Hematopoietic multipotent progenitor cell treated with erythropoietin and hydrocortisone succinate and interleukin-3 and kit ligand, for 17 days (in vitro differentiated cells): ENCODE measurements at places on chromosomes 3 and 15.

DNA sequence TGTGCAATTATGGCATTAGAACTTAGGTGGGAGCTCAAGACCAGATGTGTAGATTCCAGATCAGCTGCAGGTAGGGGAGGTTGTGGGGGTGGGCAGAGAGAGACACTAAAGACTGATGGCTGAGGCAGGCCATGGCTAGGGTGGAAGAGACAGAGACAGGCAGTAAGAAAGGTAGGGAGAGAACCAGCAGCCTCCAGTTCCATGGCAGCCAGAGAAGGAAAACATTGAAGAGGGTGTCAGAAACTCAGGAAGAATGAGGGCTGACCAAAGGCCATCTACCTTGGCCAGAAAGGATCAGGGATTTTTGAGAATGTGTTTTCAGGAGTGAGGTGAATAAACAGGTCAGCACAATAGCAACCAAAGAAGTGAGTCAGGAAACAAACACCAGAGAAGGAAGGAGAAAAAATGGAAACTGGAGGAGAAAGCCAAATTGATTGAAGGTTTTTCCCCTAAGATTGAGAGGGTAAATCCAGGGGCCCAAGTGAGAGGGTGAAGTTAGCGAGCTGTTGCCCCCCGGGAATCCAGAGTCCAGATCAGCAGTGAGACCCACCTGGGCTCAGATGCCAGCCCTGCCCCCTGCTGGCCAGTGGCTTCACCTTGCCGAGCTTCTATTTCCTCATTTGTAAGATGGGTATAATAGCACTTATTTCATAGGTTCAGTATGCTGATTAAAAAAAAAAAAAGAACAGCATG lies 41.0 kb downstream of the ABHD2 start:
- DNase-seq, result peak; percentile 72

DNA sequence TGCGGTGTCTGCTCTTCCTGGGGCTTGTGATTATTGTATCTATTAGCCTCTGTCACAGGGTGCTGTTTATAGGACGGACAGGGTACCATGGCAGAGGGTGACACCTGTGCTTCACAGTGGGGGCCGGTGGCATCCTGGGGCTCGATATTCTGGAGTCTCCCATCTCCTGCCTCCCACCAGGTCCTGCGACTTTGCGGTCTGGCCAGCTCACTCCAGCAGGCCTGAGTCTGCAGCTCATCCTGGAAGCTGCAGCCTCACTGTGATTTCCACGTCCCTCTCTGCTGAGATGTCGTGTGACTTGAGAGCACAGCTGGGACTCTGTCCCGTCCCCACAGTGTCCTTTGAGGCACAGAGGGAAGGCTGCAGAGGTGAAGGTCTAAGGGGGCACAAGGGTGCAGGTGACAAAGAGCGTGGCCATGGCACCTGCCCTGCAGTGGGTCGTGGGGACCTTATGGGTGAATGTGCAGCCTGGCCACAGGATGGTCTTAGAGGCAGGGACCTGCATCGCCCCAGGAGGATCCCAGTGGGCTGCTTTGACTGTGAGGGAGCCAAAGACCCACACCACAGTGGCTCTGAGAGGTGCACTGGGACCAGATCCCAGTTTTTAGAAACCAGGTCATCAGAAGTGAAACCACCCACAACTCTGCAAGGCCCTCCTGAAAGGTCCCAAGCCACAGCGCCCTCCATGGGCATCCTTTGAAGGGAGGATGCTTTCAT lies 172.8 kb downstream of the KLF13 start:
- no peak for DNase-seq

- DNase-seq, result no peak
Observed at GRCh38 chr3:177529071-177529550, 331.8 kb upstream of the TBL1XR1 start.

DNA sequence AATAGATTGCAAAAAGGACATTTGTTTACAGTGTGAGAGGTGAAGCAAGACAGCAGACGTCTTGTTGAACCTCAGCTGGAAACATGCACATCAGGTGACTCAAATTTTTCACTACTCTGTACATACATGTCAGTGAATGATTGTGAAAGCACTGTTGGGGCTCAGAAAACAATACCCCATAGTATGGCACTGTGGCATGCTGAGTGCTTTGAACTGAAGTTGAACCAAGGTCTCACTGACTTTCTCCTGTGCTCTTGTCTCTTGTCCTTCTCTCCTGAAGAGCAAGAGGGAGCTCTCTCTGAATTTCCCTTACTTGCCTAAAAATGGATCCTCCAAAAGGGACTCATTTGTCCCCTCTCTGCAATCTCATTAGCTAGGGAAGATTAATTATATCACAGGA lies 24.5 kb upstream of the NEDD4 start:
- no peak for DNase-seq

DNA sequence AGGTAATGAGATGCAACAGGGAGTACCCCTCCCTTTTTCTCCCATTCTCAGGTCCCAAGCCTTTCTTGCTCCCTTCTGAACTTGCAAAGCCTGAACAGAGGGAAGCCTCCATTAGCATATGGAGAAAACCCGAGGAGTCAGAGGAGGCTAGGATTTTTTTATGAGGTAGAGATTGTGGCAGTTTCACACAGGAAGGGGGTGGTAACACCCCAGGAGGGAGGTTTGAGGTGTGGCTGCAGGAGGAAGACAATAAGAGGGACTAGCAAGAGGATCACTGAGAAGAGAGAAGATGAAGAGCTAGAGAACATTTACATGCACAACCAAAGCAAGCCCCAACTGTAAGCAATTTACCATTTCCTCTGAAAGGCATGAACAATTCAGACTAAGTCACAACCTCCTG lies 322.7 kb downstream of the SV2B start:
- DNase-seq, result no peak

DNA sequence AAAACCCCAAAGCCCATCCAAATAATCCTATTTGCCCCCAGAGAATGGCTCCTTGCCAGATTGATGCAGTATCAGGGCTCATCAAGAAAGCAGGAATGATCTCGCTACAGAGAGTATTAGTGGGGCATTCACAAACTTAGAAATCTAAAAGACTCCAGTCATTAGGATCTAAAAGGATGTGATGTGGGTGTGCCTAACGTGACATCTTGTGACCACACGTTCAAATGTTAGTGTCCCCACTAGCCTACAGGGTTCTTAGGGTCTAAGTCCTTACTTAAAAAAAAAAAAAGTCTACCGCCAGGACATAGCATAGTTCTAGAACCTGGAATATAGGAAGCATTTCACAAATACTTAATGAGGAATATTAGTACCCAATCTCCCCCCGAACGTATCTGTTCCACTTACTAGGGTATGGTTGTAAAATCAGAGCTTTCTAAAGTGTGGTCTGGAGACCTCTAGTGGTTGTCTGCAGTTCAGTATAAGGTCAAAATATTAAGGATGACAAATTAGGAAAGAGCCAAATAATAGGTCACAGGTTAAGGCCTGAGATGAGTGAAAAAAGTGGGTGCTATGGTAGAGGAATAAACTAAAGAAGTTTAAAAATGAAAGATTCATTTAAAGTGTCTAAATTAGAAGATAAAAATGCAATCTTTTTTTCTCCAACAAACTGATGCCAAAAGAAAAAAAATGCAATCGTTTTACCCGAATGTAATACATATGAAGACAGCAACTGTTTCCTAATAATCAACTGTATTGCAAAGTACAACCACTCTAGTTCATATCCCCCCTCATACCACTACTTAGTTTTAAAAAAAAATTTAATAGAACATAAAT lies 4.2 kb upstream of the CHRM5 start:
- peak; percentile 48 for DNase-seq

DNA sequence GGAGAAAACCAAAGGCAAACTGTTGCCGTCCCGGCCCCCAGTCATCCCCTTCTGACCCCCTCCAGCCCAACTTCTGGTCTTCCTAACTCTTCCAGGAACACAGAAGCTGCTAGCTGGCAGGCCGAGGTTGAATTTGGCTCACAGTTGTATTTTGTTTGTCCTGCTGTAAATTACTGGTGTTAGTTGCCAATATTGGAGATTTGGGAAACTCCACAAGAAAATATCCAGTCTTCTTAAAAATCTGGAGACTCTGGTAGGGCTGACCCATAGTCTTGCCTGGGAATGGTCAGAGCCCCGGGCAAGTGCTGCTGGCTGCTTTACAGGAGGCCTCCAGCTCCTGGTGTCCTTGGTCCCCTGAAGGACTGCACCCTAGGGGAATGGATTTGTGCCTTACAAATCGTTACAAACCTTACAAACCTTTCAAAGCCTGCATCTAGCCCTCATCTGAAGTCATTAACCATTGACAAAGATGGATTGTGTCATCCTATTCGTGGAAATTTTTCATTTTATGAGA lies 112.0 kb upstream of the MCTP2 start:
- no peak for DNase-seq

DNA sequence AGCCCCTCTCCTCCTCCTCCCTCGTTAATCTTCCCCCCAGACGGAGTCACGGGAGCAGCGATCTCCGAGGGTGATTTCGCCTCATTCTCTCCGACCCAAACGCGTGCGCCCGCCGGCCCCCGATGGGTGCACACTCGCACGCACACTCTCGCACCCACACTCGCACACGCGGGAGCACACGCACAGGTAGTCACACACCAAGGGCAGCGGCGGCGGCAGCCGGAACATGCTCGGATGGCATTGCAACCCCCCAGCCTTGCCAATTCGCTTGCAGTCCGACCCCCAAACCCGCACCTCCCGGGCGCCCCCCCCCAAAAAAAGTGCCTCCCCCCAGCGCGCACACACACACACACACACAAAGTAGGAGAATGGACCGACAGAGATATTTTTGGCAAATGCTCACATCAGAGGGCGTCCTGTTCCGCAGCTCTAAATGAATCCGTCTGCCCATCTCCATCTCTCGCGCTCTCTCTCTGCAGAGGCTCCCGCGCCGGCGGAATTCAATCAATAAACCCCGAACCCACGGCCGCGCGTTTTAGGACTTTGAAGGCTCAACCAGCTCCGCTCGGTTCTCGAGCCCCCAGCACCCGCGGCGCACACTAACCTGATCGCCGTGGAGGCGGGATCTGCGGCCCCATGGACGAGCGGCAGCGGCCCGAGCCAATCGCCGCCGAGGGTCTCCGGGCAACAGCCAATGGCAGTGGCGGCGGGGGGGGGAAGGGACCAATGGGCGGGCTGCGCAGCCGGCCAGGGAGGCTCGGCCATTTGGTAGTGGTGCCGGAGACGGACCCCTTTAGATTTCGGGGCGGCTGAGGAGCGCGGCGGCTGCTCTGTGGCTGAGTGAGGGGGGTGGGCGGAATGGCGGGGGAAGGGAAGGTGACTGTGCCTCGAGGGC lies at the start of gene ANP32A:
ANP32A (minus strand) TSS at position 601 of the 895 bp plus-strand sequence; CDS start at position 457, 144 bp downstream.
- peak; percentile 92 for DNase-seq

DNA sequence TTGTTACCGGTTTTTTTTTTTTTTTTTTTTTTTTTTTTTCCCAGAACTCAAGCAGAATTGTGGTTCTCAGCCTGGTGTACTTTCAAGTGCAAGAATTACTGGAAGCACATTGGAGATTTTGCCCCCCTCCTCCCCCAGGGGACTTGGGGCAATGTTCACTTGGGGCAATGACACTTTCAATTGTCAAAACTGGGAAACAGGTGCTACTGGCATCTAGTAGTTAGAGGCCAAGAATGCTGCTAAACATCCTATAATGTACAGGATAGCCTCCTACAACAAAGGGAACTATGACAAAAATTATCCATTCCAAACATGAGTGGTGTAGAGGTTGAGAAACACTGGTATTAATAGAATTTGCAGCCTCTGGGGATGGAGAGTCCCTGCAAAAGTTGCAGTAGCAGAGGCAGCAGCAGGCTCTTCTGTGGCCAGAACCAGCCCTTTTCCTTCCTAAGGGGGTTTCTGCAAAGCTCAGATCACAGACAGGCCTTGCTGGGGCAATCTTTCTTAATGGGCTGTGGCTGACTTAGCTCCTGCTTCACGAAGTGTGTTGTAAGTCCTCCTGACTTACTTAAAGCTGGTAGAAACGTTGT lies 144.3 kb upstream of the MRPS22 start:
- DNase-seq, result no peak

DNA sequence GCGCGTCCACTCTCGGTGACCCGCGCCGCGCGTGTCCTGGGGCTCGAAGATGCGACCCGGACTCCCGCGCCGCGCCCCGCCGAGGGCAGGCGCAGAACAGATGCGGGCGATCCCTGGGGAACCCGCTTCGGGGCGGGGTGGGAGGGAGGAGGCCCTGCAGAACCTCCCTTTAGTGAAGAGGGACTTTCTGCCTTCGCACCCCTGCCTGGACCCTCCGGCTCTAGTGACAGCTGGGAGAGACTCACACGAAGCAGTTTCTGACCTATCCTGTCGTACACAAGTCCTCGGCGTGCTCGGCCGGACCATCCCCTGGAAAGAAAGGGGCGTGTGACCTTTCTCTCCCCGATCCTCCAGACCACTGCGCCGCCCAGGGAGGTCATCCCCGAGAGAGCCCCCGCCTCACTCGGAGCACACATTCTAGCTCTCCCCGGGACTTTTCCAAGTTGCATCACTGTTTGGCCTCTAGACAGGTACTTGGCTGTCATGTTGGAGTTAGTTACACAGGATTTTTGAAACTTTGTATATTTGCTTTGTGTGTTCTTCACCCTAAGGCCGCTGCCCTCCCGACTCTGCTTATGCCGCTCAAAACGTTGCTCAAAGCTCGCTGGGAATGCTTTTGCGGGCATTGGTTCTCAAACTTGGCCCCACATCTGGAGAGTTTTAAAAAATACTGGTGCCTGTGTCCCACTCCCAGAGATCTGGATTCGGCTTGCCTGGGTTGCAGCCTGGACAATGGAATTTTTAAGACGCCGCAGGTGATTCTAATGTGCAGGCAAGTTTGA lies 582 bp downstream of the CGNL1 start:
- no peak for DNase-seq

DNA sequence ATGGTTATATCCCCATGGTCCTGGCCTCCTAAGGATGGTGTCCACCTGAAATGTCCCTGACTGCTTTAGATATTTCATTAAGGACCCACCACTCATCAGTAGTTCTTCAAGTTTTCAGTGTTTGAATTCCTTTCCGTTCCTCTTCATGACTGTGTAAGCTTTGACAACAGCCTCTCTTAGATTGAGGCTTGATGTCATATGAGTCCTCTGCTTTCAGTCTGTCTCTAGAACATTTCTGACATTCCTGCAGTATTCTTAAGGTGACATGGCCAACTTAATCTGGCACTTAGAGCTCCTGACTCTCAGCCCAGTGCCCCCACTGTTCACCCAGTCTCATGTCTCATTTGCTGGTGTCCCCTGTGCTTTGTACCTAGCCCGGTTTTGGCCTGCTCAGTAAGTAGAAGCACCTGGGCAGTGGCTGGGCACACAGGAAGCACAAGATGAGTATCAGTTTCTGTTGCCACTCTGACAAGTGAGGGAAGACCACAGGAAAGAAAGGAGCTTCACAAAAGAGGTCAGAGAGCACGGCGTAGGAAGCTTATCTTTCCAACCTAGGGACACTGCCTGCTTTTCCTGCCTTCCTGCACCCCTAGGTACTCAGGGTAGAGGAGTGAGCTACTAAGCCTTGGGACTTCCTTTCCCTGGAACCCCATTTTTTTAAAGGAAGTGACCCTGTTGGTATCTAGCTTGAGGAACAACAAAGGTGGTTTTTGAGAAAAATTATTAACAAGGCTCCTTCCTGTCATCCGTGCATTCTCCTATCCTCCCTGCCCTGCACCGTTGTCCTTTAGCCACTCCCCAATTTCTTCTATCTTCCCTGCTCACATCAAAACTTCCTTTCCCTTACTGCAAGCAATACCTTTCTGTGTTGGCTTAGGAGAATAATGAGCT lies 103.1 kb downstream of the KLHL25 start:
- DNase-seq, result no peak
